ENCODE measurements at places on chromosomes 12 and 14. TPM values are rescaled to one million over a fixed set of nuclear protein-coding genes. Genes with fewer than 3 reads are reported as not detected.

SMIM41 gene
- polyA plus RNA-seq = not detected

CFAP73 gene
- not detected for polyA plus RNA-seq

LMNTD1 gene
- not detected for polyA plus RNA-seq

COX8C gene
- polyA plus RNA-seq = not detected

TMEM179 gene
- not detected for polyA plus RNA-seq

EFCAB11 gene
- polyA plus RNA-seq = 7.8 TPM

CRIP2 gene
- polyA plus RNA-seq = 70.8 TPM

GLT8D2 gene
- polyA plus RNA-seq = 0.23 TPM

P2RX2 gene
- polyA plus RNA-seq = not detected

DEGS2 gene
- polyA plus RNA-seq = 6.5 TPM
